ENCODE measurements at places on chromosomes 7 and 10.

DNA sequence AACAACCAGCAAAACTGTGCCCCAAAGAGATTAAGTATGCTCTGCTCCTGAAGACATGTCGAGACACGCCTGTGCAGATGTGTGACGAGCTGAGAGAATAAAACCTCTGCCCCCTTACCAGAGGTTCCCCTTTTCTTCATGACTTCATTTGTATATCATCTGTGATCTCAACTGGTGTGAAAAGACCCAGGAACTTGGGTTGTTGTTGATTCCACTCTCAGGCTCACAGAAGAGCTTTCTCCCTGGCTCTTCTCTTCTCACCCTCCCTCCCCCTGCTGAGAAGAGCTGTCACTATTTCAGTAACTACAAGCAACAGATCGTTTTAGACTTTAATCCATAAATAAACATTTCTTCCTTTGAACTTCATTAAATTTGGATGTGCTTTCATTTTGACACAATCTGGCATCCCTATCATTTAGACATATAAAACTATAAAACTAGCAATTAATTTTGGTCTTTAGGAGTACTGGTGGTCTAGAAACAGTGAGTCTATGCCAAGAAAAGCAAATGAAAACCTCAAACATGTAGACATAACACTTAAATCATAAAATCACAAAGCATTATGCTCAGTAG is 179.3 kb upstream of the FZD8 start:
- no peak for DNase-seq

GRCh38 chr10:314381-314780 is 179.1 kb downstream of the ZMYND11 start:
- no peak for DNase-seq

- DNase-seq: no peak
Observed at GRCh38 chr10:111030042-111030750, 46.6 kb upstream of the ADRA2A start.

DNA sequence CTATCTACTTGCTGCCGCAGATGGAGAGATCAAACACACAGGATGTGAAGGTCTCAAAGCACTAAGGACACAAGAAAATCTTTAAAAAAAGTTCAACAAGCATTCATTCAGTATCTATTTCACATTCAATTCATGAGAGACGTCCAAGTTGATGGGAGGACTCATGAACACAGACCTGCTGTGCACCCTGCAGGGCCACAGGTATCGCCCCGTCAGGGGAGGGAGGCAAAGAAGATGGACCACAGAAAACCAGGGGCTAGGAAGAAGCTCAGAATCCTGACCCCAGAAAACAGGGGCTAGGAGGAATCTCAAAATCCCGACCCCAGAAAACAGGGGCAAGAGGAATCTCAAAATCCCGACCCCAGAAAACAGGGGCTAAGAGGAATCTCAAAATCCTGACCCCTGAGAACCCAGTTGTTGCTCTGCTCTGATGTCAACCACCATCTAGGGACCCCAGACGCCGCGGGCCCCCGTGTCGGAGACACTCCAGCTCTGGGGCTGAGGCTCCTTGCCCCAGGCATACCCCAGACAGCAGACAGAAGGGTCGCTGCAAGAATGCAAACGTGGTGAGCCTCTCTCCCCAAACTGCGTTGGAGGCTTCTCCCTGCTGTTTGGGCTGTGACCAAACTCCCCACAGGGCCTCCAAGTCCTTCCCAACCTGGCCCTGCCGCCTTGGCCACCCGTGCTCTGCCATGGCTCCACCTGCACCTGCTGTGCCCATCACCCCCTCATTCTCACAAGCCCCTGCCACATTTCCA is 197.6 kb downstream of the DIP2C start:
- DNase-seq: no peak

- DNase-seq: no peak
Observed at GRCh38 chr10:88466786-88467185, 116.3 kb downstream of the RNLS start.

GRCh38 chr7:106398786-106399185 is 114.0 kb upstream of the NAMPT start:
- no peak for DNase-seq

DNA sequence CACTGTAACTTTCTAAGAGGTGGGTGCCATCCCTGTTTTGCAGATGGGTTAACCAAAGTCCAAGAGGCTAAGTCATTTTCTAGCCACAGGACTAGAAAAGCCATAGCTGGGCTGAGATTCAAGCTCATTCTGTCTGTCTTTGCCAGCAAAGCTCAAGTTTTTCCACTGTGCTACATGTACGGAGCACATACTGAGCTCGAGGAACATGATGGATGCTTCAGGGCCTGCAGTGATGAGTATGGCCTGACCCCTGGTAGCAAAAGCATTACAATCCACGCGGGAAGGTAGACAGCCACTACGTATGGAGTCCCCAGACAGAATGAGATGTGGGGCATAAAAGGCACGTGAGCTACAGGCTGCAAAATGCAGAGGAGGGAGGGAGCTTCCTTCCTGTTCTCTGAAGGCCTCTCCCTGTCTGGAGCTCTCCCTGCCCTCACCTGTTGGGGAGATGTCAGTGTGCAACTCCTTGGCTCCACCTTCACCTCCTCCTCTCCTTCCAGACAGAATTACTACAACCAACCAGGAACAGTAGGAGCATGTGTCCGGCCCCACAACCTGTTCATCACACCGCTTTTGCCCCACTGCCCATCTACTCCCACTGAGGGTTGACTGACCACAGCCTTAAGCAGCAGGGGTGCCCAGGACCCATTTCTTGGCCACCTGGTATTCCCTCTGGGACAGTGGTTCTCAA is 16.4 kb downstream of the ITPRIP start:
- DNase-seq: no peak

DNA sequence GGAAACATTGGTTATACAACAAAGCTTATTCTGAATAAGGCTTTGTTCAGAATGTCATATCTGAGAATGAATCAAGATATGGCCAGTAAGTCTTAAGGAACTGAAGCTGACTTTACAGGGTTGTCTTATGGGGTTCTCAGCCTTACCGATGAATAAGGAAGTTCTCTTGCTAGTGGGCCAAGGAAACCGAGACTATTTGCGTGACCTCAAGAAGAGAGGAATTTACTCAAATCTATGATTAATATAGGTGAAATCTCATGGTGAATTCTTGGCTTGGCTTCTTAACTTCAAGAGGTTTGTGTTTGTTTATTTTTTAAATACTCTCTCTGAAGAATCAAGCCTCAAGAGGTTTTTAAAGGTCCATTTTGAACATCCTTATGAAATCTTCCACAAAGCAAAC is 4.7 kb upstream of the MRLN start:
- DNase-seq: no peak

DNA sequence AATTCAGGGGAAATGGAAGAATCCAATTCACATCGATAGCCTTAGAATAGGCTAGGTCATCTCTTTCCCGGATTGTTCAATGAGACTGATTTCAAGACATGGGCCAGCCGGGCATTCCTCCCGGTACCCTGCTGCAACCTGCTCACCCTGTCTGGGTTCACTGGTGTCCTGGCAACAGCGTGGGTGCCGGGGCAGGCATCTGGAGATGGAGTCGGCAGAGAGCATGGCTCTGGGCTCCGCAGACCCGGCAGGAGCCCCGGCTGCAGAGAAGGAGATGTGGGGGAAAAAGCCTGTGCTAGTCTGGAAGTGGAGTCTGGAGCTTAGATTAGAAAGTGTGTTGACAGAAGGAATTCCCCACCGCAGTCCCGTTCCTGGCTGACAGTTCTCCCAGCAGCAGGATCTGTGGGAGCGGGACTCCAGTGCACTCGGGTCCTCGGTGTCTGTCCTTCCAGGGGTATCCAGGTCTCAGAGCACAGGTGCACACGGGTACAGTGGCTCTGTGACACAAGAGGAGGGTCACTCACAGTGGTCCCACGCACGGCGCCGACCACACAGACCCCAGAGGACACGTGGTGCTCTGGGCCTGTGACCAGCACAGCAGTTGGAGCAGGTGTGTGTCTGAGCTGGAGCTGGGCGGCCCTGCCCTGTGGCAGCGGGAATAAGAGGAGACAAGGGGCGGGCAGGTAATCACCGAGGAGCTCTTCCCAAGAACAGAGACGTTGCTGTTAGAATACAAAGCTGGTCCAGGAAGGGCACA is 65.7 kb upstream of the PITRM1 start:
- no peak for DNase-seq

- DNase-seq: no peak
Observed at GRCh38 chr10:46062723-46063428, 16.8 kb upstream of the MSMB start.

- no peak for DNase-seq
Observed at GRCh38 chr7:124840435-124840834, 74.8 kb upstream of the GPR37 start.

GRCh38 chr7:82032901-82033300 is 263.1 kb upstream of the HGF start:
- DNase-seq: no peak

- no peak for DNase-seq
Observed at GRCh38 chr10:69838853-69839252, 37.1 kb downstream of the COL13A1 start.

DNA sequence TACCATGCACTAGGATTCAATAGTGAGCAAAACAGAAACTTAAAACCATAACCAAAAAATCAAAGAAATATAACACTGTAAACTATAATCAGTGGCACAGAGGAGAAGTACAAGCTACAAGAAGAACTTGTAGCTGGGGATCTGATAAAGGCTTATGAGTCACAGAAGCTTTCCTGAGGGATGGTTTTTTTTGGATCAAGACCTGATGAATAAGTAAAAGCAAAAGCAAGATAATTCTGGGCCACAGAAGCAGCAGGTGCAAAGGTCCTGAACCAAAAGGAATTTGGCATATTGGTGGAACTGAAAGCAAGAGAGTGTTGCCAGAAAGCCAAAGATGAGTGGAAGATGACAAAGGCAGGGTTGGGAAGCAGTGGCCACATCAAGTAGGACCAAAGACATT is 37.4 kb upstream of the BET1 start:
- no peak for DNase-seq

GRCh38 chr10:72679838-72680241 is 12.1 kb upstream of the MCU start:
- DNase-seq: no peak

- DNase-seq: no peak
Observed at GRCh38 chr10:48792687-48793096, 108.0 kb downstream of the WDFY4 start.

- no peak for DNase-seq
Observed at GRCh38 chr10:129105266-129105665, 361.8 kb upstream of the MGMT start.

- no peak for DNase-seq
Observed at GRCh38 chr10:43209651-43210141, 57.2 kb downstream of the RASGEF1A start.

- no peak for DNase-seq
Observed at GRCh38 chr7:73701357-73701995, 18.0 kb downstream of the STX1A start.

DNA sequence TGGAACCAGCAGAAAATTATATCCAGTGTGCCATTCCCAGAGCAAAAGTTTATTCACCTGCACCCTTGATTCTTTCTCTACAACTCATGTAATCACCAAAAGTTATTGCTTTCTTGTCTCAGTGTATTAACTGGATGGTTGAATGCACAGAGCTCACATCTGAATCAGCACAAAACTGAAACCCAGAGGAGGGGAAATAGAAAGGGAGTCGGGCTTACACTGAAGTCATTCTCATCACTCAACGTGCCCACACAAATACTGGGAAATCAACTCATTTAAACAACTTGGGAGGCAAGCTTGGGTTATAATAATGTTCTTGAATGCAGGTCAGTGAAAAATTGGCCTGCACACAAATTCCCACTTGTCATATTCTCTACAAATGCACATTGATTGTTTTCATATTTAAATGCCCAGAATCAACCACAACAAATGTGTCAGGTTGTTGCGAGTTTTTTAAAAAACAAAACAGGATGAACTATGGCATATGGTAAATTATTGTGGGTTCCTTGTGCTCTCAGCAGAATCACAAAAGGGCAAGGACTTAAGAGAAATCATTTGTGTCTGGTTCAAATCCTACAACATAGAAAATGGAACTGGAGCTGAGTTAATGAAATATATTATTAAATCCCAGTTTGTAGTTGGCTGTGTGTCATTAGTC is 125.9 kb upstream of the NOBOX start:
- DNase-seq: no peak

DNA sequence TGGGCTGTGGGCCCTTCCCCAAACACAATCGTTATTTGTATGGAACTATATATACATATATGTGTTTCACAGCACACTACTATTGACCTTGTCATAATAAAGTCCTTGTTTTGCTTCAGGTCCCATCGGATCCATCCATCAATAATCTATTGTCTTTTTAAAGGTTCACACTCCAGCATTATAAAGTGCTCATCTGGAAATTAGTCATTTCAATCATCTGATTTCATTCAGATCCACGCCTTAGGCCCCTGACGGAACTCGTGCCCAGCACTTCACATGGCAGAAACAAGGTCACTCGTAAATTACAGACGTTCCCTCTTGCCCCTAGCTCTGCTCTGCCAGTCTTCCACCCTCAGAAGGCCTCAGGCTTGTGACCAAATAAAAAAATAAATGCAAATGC is 133.1 kb upstream of the PPP2R2D start:
- no peak for DNase-seq
